Mammary epithelial cell (primary cell): ENCODE measurements at places on chromosomes 5 and 9. TPM values are rescaled to one million over a fixed set of nuclear protein-coding genes. Genes with fewer than 3 reads are reported as not detected.
A peak's percentile ranks its signal among the peaks of the same experiment; 100 is the strongest.

The RETREG1 gene
- polyA plus RNA-seq = 5.2 TPM

The TRPM3 gene
- polyA plus RNA-seq = 0.15 TPM

The PHF24 gene
- polyA plus RNA-seq = 0.07 TPM

The DPP7 gene
- polyA plus RNA-seq = 43.7 TPM

The PNPLA7 gene
- 0.25 TPM for polyA plus RNA-seq

The ZDHHC11 gene
- 0.63 TPM for polyA plus RNA-seq

The SLC22A4 gene
- 2.1 TPM for polyA plus RNA-seq

The EIF4E1B gene
- not detected for polyA plus RNA-seq

DNA sequence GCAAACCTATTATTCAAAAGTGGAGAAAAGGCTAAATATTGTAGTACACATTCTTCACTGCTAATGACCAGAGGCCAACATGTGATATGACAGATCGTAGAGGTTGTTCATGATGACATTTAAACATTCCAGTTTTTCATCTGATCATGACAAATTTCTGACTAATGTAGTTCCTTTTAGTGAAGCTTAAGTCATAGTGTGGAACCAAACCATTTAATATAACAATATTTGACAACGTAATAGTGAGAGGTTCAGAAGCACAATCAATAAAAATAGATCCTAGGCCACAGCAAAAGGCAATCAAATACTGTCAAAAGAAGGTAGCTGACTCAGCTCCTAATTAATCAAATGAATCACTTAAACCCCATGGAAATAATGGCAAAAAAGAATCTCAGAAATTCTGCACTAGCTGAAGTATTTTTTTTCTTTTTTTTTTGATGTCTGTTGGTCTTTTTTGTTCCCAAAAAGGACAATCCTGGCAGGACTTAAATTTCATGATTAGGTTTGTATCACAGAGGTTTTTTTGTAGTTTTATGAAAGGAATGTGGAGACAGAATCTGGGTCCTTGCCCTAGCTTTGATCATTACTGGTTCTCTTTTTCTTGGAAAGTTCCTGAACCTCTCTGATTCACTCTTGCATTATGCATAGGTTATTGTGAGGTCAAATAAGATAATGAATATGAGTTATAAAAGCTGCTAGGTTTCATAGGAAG is 795.0 kb downstream of the DTWD2 start:
- no peak for DNase-seq

DNA sequence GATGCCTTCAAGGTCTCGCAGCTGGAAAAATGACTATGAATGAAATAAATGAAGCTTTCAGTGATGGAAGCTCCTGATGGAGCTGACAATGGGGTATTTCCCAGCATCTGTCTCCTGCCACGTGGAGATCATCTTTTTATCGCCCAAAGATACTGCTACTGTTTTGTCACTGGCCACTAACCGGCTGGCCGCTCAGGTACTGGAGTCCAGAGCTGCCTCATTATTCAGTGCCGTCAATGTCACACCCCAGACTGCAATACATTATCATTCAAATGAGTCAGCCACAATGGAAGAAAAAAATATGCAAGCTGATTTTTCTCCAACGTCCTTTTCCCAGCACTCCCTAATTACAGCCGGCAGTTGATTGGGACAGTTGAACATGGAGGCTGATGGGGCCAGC is 280.4 kb downstream of the ZSWIM6 start:
- DNase-seq = no peak

GRCh38 chr5:624951-625230 is 12.8 kb downstream of the CEP72 start:
- no peak for DNase-seq

- no peak for DNase-seq
These were observed 662.9 kb upstream of the ZNF608 start for GRCh38 chr5:125409234-125409860.

GRCh38 chr5:69364414-69364813 is 4.9 kb downstream of the AK6 start:
- DNase-seq = no peak

DNA sequence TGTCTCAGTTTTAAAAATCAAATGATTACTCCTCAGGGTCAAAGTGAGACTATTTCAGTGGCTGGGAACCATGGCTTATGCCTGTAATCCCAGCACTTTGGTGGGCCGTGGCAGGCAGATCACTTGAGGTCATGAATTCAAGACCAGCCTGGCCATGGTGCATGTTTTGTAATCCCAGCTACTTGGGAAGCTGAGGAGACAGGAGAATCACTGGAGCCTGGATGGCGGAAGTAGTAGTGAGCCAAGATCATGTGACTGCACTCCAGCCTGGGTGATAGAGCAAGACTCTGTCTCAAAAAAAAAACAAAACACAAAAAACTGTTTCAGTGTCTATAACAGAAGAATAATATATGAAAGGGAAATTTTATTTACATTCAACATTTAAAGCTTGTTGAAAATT is 182.9 kb downstream of the ARHGEF28 start:
- DNase-seq = no peak

GRCh38 chr9:98573749-98574278 is 134.9 kb downstream of the GABBR2 start:
- DNase-seq = no peak

- DNase-seq = no peak
These were observed 11.6 kb downstream of the SSBP2 start for GRCh38 chr5:81739291-81739690.

DNA sequence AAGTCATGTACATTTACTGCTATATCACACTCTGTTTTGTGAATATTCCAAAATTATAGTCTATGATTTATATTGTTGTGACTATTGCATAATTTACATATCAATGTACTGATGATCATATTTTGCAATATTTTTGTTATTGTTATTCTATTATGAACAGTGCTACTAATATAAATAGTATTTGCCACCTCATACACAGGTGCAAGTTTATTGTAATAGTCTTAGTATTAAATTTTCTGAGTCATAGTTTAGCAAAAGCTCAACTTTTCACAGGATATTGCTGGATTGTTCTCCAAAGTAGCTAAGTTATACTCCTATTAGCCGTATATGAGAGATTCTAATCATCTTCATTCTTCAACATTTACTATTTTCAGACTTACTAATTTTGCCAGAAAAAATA is 124.7 kb downstream of the TMC1 start:
- DNase-seq = peak; percentile 50

DNA sequence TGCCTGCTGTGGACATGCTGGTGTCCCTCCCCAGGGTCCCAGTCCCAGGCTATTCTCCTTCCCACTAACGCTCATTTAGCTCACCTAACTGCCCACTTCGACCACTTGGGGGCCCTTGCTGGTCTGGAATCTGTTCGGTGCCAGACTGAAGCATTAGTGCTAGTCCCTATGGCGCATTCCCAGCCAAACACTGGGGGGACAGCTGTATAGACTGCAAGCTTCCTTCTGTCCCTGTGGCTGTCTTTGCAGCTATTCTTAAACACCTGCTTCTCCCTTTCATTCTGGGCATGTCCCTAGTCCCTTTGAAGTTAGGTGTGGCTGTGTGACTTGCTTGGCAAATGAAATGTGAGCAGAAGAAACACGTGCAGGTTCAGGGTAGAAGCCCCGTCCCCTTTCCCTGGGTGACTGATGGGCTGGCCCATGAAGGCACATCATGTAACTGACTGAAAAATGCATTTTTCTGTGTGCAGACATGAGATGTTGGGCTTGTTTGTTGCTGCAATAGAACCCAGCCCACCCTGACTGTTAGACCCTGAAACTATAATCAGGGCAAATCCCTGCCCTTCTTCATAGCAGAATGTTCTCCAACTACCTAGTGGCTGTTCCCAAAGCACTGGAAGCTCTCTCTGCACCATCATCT is 134.4 kb downstream of the BARX1 start:
- DNase-seq = no peak

GRCh38 chr5:135011355-135012032 is 22.5 kb downstream of the PITX1 start:
- no peak for DNase-seq

- peak; percentile 81 for DNase-seq
These were observed 382 bp upstream of the FGF1 start for GRCh38 chr5:142686210-142686734.

DNA sequence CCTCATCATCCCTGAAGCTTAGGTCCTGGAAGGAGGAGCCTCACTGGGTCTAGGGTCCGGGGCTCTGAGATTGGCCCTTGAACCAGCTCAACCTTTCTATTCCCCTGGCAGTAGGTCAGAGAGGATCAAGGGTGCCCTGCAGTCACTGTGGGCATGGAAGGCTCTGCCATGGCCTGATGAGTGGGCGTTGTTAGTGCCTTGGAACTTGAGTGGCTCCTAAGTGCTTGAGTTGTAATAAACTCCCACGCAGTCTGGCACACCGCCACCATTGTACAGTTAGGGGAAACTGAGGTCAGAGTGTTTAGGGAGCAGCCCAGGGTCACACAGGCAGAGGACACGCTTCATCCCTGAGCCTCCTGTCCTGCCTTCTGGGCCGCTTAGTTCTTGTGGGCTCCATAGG is 10.4 kb upstream of the SYNPO start:
- no peak for DNase-seq

DNA sequence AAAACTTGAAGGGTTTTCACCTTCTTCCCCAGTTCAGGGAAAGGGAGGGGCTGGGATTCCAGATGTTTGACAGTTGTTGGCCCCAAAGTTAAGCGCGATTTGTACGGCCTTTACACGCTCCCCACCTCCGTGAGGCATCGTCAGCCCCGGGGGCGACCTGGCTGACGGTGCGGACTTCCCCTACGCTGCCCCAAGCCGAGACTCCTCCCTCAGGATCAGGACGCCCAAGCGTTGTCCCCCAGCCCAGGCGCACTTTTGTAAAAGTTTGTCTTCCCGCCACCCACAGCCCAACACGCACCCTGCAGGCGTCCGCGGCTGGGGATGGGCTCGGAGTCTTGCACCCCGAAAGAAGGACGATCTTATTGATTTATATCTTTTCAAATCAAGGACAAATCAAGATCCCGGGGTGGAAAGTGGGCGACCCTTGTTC is 713 bp downstream of the MOB3B start:
- peak; percentile 83 for DNase-seq

- DNase-seq = no peak
These were observed 121.0 kb downstream of the SV2C start for GRCh38 chr5:76204191-76204590.

DNA sequence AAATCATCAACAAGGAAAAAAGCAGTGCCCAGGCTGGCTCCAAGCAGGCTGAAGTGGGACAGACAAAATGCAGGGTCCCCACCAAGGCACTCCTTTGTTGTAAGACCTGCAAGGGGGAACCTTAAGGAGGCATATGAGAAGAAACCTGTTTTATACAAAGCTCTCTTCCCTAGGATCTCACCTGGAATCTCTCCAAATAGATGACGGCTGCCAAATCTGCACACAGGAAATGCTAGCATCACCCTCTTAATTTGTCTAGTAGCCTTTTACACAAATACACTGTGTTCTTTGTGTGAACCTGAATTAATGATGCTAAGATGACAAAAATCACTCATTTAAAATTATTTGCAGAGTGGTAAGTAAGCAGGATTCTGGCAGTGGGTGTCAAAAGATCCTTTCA is 280.2 kb downstream of the SPOCK1 start:
- peak; percentile 48 for DNase-seq

DNA sequence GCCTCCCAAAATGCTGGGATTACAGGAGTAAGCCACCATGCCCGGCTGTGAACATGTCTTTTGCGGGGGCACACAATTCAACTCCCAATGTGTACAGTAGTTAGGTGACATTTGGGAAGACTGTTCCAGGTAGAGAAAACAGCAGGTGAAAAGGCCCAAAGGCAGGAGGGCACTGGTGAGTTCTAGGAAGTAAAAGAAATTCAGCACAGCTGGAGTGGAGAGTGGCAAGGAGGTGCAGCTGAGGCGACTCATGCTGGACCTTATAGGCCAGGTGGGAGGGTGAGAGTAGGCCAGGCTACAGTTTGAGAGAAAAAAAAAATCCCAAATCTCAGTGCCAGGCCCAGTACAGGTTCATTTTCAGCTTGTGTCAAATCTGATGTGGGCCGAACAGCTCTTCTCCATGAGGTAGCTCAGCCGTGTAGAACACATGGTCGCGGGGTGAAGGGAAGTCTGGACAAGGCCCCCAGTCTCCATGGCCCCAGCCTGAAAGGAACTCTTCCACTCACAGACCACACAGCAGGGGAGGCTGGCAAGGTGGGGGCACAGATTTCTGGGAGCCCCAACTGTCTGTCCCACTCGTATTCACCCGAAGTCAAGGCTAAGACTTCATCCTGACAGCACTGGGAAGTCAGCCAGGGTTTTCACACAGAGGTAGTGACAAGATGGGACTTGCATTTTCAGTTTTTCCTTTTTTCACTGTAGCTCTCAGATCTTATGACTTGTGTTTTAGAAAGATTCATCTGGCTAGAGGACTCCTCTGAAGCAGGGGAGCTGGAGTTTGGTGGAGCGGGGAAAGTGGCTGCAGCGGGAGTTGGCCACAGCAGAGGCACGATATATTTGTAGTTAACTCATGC is 4.5 kb upstream of the HNRNPAB start:
- DNase-seq = peak; percentile 78

DNA sequence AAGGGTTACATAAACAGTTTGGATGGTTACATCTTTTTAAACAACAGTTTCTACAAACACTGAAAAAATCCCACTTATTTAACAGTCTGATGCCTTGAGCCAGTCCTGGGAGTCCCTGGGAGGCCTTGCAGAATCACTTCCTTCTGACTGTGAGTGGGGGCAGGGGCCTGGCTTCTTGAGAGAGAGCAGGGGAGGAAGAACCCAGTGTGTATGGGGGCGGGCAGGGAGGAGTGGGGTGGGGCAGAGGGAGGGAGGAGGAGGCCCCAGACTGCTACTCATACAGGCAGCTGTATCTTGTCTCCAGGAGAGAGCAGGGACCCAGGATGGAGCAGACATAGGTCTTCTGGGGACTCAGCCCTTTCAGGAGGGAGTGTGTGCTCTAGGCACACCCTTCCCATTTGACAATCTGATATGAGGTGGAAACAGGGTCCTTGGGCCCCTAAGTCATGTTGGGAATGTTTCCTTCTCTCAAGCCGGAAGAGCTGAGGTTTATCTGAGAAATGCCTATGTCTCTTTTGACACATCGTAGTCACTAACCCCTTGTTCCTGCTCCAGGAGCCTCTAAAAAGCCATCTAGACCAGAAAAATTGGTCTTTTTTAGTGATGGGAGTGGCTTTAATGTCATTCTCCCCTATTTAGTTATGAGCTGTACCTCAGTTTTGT is 52.8 kb downstream of the IRF1 start:
- DNase-seq = no peak

GRCh38 chr5:136040746-136041415 is 12.1 kb downstream of the TGFBI start:
- DNase-seq = no peak

- DNase-seq = no peak
These were observed 69.3 kb downstream of the PTPN3 start for GRCh38 chr9:109428854-109429253.

GRCh38 chr9:107281922-107282667 is 984 bp upstream of the RAD23B start:
- no peak for DNase-seq
